Stimulated activated CD4-positive, alpha-beta T cell treated with anti-CD3 and anti-CD28 coated beads, Interleukin-4, amount 100 ng/mL, for 4 hours (primary cell): ENCODE measurements at places on chromosomes 5 and 9.

DNA sequence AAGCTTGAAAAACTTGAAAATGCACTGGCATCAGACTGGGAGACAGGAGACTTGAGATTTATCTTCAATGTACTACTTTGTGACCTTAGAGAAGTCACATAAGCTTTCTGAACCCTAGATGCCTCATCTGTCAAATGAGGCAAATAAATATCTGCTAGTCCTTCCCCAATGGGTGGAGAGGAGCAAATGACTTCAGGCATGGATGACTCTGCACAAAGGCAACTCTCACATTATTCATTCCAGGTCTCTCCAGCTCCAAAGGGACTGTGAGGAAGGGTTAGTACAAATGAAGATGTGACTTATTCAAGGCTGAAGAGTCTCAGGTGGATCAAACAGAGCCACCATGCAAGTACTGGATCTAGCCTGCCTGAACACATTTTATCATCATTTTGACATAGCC, 228.7 kb downstream of the SLIT3 start:
- DNase-seq: no peak

DNA sequence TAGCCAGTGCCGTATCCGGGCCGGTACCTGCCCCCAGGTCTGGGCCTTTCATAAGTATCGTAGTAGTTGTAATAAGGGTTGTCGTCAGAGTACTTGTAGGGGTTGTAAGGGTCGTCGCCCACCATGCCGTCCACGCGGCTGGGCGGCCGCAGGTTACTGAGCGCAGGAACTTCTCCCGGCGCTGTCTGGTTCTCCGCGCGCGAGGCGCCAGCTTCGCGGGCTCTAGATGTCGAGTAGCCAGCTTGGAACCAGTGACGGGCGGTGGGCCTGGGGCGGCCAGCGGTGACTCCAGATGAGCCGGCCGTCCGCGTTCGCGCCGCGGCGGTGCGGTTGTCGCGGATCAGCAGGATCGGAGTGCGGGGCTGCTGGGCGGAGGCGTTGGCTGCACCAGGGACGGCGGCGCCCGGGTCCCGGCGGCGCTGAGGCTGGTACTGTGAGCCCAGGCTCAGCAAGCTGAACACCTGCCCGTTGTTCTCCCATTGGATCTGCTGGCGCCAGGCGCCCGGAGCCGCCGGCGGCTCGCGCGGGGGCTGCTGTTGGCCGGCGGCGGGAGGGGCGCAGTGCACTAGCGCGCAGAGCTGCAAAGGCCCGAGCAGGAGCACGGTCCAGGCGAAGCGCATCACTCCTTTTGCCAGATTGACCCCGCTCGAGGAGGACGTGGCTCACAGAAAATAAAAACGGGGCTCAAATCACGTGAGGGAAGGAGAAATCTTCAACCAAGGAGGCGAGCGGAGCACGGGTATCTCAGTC, 518 bp downstream of the LOX start:
- DNase-seq: no peak

DNA sequence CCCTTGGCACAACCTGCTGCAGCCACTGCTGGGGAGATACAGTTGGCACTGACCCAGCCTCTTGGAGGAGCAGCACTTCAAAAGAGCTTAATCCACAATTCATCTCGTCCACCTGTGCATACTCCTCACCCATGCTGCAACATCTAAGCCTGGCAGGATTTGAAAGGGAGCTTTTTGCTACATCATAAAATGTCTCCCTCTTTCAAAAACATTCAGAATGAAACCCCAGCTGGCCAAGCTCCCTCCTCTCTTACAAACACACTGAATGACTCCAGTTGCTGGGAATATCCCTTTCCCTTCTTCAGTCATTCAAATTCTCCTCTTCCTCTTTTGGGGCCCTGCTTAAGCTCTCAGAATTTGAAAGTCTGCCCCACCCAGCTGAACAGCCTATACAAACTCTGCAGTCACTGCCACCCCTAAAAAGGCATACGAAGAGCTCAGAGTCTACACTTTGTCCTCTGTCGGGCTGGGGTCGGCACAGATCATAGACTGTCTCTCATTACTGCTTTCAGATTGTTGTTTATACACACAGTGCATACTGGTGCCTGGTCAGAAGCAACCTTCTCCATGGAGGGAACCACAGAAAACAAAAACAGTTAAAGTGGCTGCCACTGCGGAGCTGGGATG, 8.8 kb upstream of the C5orf15 start:
- DNase-seq: no peak

DNA sequence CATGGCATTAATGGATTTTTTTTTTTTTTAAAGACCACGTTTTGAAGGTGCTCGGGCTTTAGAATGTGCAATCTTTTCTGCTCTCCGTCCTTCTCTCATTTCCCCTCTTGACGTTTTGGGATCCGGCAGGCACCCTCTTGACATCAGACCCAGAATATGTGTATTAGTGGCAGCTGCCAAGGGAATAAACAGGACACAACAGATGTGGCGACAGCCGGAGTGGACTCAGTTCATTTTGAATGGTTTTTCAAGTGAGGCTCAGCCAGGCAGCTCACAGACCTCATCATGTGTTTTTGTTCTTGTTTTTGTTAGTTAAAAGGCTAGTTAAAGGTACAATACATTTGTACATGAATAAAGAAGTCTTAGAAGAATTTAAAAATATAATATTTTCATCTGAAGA, 365.0 kb upstream of the SEMA6A start:
- DNase-seq: no peak

DNA sequence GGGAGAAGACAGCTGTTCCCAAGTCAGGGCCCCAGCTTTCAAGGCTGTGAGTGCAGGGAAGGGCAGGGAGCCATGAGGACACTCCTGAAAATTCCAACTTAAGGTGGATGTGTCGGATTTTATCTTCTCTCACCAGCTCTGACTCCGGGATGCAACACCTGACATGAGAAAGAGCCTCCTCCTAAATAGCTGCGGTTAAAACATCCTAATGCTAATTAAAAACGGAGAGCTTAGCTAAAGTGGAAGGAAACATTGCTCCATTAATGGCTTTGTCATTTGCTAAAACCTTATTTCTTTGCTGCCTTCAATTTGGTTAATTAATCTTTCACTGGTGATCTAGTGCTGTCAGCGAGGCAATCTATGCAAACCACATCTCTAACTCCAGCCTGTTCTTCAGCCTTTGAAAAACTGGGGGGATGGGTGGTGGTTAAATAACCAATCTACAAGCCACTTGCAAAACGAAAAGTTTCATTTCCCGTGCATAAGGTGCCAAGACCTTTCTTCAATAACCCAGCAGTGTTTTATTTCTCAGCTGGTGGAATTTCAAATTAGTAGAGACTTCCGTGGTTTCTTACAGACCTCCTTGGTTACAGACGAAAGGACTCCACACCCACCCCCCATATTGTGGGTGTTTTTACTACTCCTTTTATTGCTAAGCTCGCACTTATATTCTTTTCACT, 379.6 kb downstream of the MLLT3 start:
- DNase-seq: peak; percentile 11

- DNase-seq: no peak
These were observed 80.3 kb downstream of the HRH2 start for GRCh38 chr5:175738126-175738525.

DNA sequence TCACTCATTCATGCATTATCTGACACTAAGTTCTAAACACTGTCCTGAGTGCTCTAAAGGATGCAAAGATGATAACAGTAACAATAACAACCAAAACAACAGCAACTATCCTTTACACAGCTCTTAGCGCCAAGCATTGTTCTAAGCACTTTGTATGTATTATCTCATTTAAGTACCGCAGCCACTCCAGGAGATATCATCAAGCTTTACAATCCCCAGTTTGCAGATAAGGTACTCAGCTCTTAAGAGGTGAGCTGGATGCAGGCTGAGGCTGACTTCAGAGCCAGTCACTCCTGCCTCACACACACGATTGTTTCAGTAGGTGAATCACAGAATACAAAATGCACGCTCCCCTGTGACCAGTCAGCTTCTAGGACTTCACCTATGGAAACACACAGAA, 141.8 kb downstream of the PAX5 start:
- no peak for DNase-seq

DNA sequence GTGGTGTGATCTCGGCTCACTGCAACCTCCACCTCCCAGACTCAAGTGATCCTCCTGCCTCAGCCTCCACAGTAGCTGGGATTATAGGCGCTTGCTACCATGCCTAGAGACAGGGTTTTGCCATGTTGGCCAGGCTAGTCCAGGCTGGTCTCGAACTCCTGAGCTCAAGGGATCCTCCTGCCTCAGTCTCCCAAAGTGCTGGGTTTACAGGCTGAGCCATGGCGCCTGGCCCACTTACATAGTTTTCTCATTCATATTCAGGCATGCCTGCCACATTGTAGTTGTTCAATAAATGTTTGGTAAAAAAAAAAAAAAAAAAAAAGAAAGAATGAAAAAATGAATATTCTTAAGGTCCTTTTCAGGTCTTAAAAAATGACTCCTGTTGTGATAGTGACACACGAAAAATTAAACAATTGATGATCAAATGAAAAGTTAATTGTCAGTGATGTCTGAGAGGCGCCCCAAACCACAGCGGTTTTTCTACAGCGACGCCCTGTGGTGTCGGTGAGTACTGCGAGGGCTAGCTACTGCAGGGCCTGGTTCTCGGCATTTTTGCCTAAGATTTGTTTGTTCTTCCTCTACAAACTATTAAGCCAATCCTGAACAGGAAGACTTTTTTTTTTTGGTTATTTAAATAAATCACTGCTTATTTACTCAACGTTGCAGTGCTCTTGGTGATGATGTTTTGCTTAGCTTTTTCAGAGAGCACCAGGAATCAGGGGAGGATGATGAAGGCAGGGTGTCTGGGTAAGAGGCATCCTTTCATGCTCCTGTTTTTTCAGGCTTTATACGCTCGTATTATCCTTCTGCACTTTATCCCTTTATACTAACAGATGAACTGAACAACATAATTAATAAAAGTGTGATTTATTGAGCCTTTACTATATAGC, 67.0 kb upstream of the DPYSL3 start:
- peak; percentile 8 for DNase-seq

DNA sequence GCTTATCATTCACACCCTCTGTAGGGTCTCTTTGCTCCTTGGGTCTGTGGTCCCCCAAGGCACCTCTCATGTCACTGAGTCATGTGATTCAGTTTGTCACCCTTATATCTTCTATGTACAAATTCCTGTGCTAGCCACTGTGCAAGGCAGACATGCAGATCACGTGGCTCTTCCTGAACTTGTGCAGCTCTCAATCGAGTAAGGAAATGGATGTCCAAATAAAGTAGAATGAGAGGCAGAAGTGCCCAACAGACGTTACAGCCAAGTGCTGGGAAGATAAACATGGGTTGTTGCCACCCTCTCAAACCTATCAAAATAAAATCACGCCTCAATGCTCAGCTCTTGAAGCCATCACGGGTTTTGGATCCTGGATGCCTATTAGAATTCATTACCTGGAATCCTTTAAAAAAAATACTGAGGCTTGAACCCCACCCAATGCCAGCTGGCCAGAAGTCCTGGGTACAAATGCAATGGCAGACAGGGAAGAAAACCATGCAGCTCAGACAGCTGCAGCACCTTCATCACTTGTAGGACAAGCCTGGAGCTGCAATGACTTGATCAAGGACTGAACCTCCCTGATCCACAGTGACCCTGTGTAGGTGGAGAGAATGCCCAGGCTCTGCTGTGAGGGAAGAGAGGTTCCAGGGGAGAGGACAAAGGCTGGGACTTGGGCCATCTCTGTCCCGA, 228.7 kb upstream of the DAP start:
- no peak for DNase-seq

GRCh38 chr5:32232441-32233219, 58.5 kb upstream of the GOLPH3 start:
- peak; percentile 63 for DNase-seq

DNA sequence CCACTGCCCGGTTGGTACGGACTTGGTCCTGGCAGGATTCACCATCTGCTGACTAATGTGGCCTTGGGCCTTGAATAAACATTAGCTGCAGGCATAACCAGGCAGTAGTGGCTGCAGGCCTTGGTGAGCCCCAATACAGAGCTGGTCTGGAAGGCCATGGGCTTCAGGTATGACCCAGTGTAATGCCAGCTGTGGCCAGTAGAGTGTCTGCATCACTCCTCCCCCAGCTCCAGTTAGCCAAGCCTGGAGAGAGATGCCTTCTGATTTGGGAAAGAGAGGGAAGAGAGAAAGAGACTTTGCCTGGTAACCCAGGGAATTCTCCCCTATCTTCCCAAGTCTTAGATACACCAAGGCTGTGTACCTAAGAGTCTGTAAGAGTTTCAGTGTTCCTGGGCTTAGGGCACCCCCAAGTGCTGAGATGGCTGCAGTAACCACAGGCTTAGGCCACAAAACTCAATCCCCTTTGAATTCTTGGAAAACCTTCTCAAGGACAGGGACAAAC, 5.6 kb upstream of the C5 start:
- DNase-seq: no peak

DNA sequence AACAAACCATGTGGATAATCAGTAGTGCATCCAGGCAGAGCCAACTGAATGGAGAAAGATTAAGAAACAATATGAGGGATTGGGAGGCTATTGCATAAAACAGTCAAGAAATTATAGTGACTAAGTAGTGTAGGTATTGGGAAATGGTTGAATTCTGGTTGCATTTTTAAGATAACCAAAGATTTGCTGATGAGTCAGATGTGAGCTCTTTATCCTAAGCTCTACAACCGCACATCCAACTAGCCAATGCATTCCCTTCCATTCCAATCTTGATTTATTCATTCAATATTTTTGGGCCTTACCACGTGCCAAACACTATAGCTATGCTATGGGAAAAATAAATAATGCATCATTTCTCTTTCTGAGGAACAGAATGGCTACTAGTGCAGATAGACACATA, 524.5 kb upstream of the RGMB start:
- no peak for DNase-seq

DNA sequence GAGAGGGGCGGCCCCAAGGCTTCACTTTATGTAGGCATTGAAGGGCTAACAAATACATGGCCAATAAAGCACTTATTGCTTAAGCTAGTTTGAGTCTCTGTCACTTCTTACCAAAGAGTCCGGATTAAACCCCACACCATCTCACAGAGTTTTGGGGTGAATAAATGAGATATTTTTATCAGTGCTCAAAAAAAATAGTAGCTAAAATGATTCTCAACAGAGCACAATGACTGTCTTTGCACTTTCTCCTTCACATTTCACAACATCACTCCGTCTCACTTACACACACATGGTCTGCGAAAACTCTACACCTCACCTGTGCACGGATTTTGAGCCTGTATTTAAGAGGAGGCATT, 92.9 kb downstream of the LMX1B start:
- no peak for DNase-seq

- DNase-seq: no peak
These were observed 173.7 kb downstream of the ERCC6L2 start for GRCh38 chr9:96048956-96049831.

- DNase-seq: no peak
These were observed 248.6 kb downstream of the RFX3 start for GRCh38 chr9:3277200-3277599.

- DNase-seq: no peak
These were observed 390.1 kb downstream of the PRELID2 start for GRCh38 chr5:145445027-145445426.
